Stimulated activated CD8-positive, alpha-beta memory T cell treated with anti-CD3 and anti-CD28 coated beads, Interleukin-7, amount 100 ng/mL, for 48 hours (primary cell): ENCODE measurements at places on chromosomes 5 and 9.

DNA sequence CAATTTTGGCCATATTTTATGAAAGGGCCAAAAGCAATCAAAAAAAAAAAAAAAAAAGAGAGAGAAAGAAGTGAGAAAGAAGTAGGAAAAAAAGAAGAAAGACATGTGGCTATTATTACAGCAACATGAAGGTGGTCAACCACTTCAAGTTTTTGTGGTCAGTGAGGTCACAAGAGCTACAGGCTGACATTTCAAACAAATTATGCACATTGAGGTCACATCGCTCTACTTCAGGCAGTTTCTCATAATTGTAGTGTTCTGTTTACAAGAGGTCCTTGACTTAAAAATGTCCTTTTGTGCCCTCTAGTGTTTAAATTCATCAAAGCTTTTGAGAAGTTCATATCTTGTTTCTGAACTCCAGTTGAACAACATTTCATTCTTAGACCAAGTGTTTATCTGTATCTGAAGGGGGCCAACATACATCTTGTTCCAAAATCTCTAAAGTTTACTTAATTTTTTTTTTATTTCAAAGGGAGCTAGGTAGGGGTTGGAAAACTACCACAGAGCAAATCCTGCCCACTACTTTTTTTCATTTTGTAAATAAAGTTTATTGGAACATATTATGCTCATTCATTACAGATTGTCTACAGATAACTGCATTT, 513.1 kb downstream of the PDE4D start:
- DNase-seq = no peak

DNA sequence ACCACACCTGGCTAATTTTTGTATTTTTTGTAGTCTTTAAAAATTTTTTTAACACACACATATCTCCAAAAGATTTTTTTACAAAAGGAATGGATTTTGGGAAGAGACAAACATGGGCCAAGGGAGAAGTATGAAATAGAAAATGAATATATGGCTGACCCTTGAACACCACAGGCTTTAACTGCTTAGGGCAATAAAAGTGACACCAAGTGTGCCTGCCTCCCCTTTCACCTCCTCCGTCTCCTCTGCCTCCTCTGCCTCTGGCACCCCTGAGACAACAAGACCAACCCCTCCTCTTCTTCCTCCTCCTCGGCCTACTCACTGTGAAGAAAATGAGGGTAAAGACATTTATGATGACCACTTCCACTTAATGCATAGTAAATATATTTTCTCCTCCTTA, 483.9 kb downstream of the KDM4C start:
- no peak for DNase-seq

DNA sequence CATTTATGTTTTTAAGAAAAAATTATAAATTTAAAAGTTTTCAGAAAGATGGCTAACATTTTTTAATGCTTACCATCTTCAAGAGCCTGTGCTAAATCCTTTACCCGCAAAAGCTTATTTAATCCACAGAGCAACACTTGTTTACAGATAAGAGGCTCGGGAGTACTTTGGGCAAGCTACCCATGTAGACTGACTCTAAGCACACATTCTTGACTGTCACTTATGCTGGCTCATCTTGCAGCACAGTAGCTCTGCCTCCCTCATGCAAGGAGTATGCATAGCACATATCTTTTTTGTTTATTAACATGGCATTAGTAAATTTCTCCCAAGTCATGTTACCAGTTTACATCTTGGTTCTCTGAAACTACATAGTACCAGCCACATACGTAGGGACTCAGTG, 14.7 kb downstream of the SH3RF2 start:
- DNase-seq = no peak

DNA sequence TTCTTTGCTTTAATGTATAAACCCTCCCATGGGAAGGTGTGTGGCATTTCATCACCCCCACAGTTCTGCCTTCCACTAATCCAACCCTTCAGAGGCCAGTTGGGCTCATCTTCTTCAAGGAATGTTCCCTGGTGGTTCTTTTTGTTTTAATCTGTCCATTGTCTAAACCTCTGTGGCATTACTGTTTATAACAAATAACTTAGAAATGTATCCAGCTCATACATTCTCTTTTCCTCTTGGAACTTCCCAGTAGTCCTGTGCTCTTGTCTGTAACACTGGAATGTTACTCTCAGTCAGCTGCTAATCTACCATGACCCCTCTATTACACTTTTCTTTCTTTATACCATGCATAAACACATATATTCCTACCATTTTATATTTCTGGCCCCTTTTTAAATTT, 213.5 kb upstream of the TARS1 start:
- DNase-seq = no peak

DNA sequence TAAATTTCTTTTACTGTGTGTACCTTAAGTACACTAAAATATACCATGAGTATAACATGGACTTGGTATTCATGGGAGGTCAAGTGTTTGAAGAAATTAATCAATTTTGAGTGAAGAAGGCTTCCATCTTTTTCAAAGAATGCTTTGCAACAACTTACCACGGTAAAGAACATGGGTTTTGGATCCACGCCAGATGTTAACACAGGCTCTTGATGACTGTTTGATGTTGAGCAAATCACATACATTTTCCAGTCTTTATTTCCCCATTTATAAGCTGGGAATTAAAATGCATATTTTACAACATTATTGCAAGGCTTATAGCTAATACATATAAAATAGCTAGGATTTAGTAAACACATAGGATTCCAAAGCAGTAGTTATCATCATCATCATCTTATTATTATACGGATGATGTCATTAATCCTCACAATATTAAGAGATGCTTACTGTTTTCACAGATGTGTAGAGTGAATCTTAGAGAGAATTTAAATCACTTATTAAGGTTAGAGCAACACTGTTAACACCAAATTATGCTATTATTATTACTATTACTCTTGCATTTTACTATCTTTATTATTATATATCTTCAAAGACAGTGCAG, 362.0 kb downstream of the PRELID2 start:
- no peak for DNase-seq

- no peak for DNase-seq
Measured at GRCh38 chr5:73648515-73648914, 22.5 kb downstream of the ARHGEF28 start.

DNA sequence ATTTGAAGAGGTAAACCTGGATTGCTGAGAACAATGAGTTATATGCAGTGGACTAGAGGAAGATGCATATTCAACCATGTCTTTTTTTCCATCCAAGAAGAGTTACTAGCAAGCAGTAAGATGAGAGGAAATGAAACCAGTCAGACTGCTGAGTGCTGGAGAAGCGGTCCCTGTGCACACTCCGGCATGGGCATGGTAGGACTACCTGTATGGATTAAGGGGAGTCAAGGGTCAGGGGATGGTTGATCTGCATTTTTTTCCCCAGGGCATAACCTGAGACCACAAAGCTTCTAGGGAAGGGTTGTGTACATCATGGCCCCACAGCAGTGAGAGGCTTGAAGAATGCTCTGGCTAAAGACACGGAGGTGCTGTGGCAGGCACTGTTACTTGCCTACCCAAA, 76.6 kb upstream of the ZNF169 start:
- no peak for DNase-seq

GRCh38 chr9:81588148-81588871, 101.0 kb downstream of the TLE1 start:
- DNase-seq = no peak

- DNase-seq = no peak
Measured at GRCh38 chr9:110828264-110828663, 159.7 kb downstream of the MUSK start.

DNA sequence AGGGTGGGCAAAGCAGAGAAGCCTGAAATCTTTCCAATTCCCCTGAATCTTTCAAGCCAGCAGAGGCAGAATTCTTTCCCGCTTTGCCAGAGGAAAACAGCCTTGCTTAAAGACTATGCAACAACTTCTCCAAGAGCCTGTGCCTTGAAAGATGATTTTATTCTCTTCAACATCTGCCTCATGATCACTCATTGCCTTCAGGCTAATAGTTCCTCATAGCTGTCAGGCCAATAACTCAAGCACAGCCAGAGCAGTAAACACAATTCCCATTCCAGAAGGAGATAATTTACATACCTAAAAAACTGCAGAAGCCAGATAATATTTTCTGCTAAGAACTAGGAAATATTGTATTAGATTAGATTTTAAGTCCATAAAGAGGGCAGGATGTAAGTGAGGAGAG, 92.3 kb upstream of the PUM3 start:
- no peak for DNase-seq

GRCh38 chr5:143362664-143363227, 40.7 kb downstream of the NR3C1 start:
- no peak for DNase-seq

DNA sequence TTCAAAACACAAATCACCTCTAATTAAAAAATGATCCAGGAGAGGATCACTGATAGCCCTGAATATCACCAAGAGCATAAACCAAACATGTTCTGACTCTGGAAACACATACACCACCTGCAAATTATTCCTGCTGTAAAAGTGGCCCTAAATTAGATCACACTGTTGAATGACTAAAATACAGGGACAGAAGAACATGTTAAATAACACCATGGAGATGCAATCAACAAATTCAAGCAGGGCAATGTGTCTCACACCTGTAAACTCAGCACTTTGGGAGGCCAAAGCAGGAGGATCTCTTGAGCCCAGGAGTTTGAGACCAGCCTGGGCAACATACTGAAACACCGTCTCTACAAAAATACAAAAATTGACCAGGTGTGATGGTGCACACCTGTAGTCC, 18.2 kb upstream of the SPOUT1 start:
- DNase-seq = no peak

GRCh38 chr5:31720004-31720403, 81.1 kb downstream of the PDZD2 start:
- DNase-seq = no peak

GRCh38 chr5:175060257-175060656, 335.9 kb downstream of the MSX2 start:
- no peak for DNase-seq

- DNase-seq = no peak
Measured at GRCh38 chr5:122091936-122092600, 14.0 kb upstream of the LOX start.

DNA sequence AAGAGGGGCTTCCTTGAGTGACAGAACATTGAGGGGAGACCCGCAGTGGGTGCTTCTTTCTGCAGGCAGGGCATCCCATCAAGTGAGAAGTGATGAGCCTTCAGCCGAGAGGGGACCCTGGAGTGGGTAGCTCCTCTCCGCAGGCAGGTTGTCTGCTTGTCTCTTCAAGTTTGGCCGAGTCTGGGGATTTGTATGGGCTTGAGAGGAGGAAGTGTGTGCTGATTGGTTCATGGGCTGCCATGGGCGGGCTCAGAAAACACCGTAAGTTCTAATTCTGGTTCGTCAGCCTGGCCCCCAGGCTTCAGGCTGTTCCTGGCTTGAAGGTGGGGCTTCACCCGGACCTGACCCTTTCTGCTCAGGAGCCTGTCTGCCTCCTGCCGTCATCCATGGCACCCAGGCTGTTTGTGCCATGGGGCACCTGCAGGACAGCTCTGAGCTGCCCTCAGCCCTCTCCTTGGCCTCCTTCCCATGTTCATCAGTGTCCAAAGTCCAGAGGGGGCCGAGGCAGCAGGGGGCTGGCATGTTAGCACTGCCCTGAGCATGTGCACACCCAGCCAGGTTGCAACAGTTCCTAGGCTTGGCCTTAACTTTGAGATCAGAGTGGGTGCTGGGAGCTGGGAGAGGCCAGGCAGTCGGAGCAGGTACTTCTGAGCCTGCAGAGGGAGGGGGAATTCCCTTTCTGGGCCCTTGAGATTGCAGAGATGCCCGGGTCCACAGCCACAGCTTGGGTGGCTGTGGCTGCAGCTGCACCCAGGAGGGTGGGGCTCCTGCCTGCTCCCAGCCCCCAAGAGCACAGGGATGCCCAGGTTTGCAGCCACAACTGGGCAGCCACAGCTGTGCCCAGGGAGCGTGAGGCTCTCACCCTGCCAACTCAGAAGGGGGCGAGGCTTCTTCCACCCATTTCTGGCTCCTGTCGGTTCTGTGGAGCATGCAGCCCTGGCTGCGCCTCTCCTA, 13.5 kb upstream of the DHFR start:
- no peak for DNase-seq

GRCh38 chr9:101018467-101018866, 10.1 kb upstream of the PLPPR1 start:
- no peak for DNase-seq

DNA sequence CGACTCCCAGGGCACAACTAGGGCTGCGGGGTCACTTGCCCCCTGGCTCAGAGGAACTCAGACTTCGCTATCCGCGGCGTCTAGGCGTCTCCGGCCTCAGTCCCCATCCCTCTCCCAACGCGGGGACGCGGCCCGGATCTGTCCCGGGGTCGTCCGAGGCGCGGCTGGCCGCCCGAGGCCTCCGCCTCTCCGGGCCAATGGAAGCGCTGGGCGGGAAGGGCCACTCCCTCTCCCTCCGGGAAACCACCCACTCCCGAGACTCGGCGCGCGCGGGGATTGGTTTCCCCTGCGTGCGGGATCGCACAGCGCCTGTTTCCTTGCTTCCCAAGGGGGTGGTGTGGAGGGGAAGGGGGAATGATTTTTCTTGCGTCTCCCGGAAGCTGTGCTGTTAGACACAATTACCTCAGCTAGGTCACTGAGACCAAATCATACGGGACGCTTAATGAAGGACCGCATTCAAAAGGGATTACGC, 38.3 kb downstream of the NR2F1 start:
- no peak for DNase-seq

DNA sequence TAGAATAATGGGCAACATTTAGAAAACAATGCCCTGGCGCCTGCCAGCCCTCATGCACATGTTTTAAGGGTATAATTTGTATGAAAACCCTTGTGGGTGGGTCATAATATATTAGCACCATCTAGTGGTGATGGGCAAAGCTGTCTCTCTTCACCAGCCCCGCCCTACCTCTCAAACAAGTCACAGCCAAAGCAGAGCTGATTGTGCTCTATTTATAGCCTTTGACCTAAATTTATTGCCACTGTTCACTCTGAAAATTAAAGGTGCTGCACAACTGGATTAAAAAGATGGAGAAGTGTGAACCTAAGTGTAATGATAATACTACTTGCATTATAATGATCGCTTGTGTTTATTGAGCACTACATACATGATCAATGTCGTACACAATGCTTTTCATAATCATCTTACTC, 131.9 kb upstream of the ANKH start:
- no peak for DNase-seq

DNA sequence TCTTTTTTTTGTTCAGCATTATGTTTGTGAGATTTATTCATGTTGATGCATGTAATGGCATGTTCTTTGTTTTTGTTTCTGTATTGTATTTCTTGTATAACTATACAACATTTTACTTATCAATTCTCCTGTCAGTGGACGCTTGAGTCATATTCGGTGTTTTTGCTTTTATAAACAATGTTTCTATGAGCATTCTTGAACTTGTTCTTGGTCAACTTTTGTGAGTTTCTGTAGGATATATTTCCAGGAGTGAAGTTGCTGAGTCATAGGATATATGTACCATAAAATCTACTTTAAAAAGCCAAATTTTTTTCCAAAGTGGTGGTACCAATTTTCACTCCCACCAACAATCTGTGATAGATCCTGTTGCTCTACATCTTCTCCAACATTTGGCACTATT, 104.8 kb downstream of the VCAN start:
- DNase-seq = no peak

- DNase-seq = no peak
Measured at GRCh38 chr9:97906236-97906831, 16.0 kb downstream of the TRMO start.
